ENCODE measurements at places on chromosomes 7 and 10. TPM values are rescaled to one million over a fixed set of nuclear protein-coding genes. Genes with fewer than 3 reads are reported as not detected.

- no peaks in the 10 kb centered on the region for H3K4me1 ChIP-seq
- no peak for DNase-seq
- no peaks in the 10 kb centered on the region for H3K27me3 ChIP-seq
- no peak overlapping the region for H3K27ac ChIP-seq
- no peak overlapping the region for H3K4me3 ChIP-seq
These were observed 179.8 kb upstream of the ASAH2 start for GRCh38 chr10:50431133-50431532.

STMP1 gene
- 46.7 TPM for polyA plus RNA-seq

DNA sequence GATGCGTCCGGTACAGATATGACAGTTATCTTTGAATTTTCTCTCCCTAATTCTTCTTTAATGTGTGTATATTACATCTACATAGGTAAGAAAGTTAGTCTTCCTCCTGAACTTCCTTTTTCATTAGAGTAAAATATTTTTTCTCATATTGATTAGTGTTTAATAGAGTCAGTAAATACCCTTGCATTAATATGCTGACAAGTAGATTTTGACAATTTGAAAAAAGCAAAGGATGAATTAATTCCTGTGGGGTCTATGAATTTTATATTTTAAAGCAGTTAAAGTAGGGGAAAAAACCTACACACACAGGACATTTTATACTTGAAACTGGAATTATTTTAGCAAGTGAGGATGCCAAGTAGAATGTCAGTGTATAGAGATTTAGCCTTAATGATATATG lies 9.4 kb downstream of the OTUD1 start:
- no peak for DNase-seq
- peaks cover 4% of the 10 kb centered on the region for H3K36me3 ChIP-seq
- H3K4me3 ChIP-seq: no peak overlapping the region
- H3K4me1 ChIP-seq: no peaks in the 10 kb centered on the region

PRLHR gene
- polyA plus RNA-seq: 1.1 TPM

DNA sequence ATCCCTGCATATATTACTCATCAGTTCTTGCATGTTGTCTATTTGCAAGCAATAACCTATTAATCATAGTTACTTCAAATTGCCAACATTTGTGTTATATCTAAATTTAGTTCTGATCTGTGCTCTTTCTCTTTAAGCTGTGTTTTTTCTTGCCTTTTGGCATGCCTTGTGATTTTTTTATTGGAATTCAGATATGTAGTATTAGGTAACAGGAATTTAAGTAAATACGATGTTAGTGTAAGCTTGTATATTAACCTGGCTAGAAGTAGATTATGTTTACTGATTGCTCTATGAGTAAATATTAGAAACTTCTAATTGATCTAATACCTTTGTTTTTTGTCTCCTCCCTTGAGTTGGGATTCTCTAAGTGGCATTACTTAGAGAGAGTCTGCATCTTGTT lies 718.9 kb upstream of the POT1 start:
- H3K4me1 ChIP-seq: no peaks in the 10 kb centered on the region
- H3K27me3 ChIP-seq: no peaks in the 10 kb centered on the region
- no peaks in the 10 kb centered on the region for H3K36me3 ChIP-seq
- no peak overlapping the region for H3K27ac ChIP-seq
- no peak overlapping the region for H3K4me3 ChIP-seq
